Kidney (tissue), 22 donors: ENCODE measurements at places on chromosomes 3 and 15. TPM values are rescaled to one million over a fixed set of nuclear protein-coding genes. Genes with fewer than 3 reads are reported as not detected.

The AADACL2 gene
- total RNA-seq, result not detected

The TNIK gene
- total RNA-seq, result 48.9 TPM

The LTK gene
- total RNA-seq, result 0.91 TPM

The TXNRD3 gene
- total RNA-seq, result 12.1 TPM

The BDH1 gene
- total RNA-seq, result 21.2 TPM

The SAMD7 gene
- not detected for total RNA-seq

DNA sequence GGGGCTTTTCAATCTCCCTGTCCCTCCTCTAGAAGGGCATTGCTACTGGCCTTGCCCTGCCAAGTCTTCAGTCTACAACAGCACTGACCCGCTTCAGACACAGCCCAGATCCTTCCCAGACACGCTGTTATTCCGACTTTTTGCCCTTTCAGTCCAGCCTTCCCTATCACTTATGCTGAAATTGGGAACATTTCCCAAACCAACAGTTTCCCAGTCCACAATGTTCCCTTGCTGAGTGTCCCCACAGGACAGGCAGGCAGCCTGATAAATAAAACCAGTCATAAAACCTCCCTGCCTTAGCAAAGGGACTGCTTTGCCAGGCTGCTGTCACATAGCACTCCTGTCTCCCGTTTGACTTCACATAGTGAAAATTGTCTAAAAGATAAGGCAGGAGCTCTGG lies 43.5 kb downstream of the GOLGA6L2 start:
- H3K27me3 ChIP-seq, result no peaks in the 10 kb centered on the region
- H3K36me3 ChIP-seq, result no peaks in the 10 kb centered on the region
- no peak for DNase-seq

DNA sequence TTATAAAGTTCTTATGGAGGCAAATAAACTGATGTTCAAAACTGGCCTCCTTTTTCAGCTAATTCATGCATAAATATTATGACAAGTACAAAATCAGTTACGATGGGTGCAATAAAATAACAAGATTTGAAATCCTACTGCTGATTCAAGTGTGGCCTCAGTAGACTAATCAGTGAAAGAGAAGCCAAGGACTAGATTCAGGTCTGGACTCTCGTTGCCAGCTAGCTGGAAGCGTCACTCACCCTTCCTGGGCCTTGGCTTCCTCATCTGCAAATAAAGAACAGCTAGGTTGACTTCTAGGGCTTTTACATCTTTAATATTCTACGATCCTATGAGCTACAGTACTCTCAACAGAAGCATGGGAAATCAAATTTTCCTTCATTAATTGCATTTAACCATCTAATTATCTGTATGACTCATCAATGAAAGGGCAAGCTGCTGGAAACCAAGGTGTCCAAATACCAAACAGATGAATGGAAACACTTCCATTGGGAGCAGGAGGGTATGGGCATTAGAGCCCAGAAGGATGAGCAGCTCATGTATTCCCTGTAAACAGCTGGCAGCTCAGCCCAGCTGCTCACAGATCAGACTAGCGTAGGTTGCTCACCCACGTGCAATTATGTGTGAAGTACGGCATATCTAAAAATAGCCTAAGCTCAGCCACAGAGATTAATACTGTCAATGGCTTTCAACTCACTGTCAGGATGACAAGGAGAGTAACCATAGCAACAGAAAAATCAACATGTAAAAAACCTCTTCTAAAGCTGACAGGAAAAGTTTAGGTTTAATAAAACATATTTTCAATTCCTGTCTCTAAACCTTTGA lies 294.8 kb downstream of the PLCL2 start:
- H3K4me3 ChIP-seq, result no peak overlapping the region
- no peak overlapping the region for H3K27ac ChIP-seq
- H3K27me3 ChIP-seq, result no peaks in the 10 kb centered on the region
- H3K36me3 ChIP-seq, result peaks cover 2% of the 10 kb centered on the region
- DNase-seq, result no peak

GRCh38 chr3:27715454-27715806 lies 6.7 kb downstream of the EOMES start:
- peaks cover 6% of the 10 kb centered on the region for H3K4me1 ChIP-seq
- no peak overlapping the region for H3K27ac ChIP-seq
- no peak overlapping the region for H3K4me3 ChIP-seq
- no peaks in the 10 kb centered on the region for H3K36me3 ChIP-seq

DNA sequence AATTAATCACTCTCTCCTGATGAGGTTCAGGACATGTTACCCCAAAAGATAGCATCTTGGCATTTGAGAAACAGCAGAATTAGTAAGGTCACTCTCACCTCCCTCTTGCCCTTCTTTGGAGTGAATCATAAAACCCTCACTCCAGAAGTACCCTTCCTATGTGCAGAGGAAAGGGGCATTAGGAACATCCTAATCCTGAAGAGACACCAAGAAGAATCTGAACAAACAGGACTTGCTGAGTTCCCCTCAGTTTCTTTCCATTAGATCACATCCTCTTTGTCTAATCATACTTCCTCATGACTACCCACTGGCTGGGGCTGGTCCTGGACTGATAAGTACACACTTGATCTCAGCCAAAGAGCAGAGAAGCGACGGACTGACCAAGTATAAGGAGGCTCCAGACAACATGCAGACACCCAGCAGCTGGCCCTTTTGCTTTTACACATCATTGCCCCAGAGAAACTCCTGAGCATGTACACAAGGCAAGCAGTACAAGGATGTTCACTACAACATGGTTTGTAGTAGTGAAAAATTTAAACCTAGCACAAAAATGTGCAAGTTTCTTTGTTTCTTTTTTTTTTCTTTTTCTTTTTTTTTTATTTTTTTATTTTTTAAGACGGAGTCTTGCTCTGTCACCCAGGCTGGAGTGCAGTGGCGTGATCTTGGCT lies 15.0 kb upstream of the TM6SF1 start:
- no peaks in the 10 kb centered on the region for H3K4me1 ChIP-seq
- no peaks in the 10 kb centered on the region for H3K27me3 ChIP-seq
- no peak overlapping the region for H3K4me3 ChIP-seq
- no peak for DNase-seq
- H3K27ac ChIP-seq, result no peak overlapping the region

GRCh38 chr3:111392894-111393398 lies 149.1 kb upstream of the CD96 start:
- no peak overlapping the region for H3K4me3 ChIP-seq
- H3K36me3 ChIP-seq, result no peaks in the 10 kb centered on the region
- no peaks in the 10 kb centered on the region for H3K4me1 ChIP-seq

GRCh38 chr3:16513141-16514020 lies at the start of gene RFTN1:
Gene RFTN1 (minus strand): TSS chr3:16513699. CDS start chr3:16493869, 19,830 bp downstream.
- H3K27me3 ChIP-seq, result no peaks in the 10 kb centered on the region
- H3K36me3 ChIP-seq, result no peaks in the 10 kb centered on the region
- peak within 1 kb of the TSS; percentile 67 for H3K4me3 ChIP-seq
- peak within 1 kb of the TSS; percentile 54 for H3K27ac ChIP-seq

DNA sequence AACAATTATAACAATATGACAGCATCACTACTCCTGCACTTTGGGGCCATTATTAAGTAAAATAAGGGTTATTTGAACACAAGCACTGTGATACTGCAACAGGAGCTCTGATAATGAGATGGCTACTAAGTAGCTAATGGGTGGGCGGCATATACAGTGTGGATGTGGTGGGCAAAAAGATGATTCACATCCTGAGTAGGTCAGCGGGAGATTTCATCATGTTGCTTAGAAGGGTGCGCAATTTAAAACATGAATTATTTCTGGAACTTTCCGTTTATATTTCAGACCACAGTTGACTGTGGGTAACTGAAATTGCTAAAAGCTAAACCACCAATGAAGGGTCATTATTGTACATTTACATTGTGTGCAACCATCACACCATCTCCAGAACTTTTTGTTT lies 42.3 kb downstream of the FBXO22 start:
- no peak for DNase-seq
- H3K4me1 ChIP-seq, result peaks cover 2% of the 10 kb centered on the region
- no peak overlapping the region for H3K4me3 ChIP-seq
- no peaks in the 10 kb centered on the region for H3K27me3 ChIP-seq
- H3K27ac ChIP-seq, result no peak overlapping the region
- H3K36me3 ChIP-seq, result no peaks in the 10 kb centered on the region

DNA sequence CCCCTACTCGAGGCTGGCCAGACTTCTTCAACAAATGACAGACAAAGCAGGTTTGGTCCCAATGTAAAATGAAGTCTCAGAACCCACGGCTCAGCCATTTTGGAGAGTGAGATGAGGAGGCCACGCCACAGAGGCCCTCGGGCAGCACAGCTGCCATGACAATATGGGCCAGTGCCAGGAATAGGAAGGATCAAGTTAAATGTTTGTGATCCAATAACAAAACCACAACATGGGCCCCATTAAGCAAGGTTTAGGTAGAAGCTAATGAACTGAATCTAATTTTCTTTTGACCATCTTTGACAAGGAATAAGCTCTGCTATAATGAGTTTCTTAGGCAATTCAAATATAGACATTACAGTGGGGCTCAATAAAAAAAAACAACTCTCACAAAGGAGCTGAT lies 52.6 kb downstream of the RFTN1 start:
- no peaks in the 10 kb centered on the region for H3K27me3 ChIP-seq
- no peak for DNase-seq
- H3K4me1 ChIP-seq, result no peaks in the 10 kb centered on the region
- H3K4me3 ChIP-seq, result no peak overlapping the region
- H3K36me3 ChIP-seq, result no peaks in the 10 kb centered on the region

GRCh38 chr3:37963016-37963415 lies 27.6 kb upstream of the VILL start:
- no peak overlapping the region for H3K4me3 ChIP-seq
- peaks cover 58% of the 10 kb centered on the region for H3K4me1 ChIP-seq
- DNase-seq, result no peak

- peak; percentile 77 for DNase-seq
- H3K27ac ChIP-seq, result peak overlapping the region; percentile 63
- H3K4me3 ChIP-seq, result peak overlapping the region; percentile 47
Measured at GRCh38 chr15:80403712-80404056, 498 bp upstream of the ARNT2 start.

GRCh38 chr3:150149651-150150051 lies 179.0 kb upstream of the PFN2 start:
- no peaks in the 10 kb centered on the region for H3K4me1 ChIP-seq
- peak; percentile 76 for DNase-seq
- H3K4me3 ChIP-seq, result no peak overlapping the region
- H3K36me3 ChIP-seq, result no peaks in the 10 kb centered on the region
- peak overlapping the region; percentile 47 for H3K27ac ChIP-seq

DNA sequence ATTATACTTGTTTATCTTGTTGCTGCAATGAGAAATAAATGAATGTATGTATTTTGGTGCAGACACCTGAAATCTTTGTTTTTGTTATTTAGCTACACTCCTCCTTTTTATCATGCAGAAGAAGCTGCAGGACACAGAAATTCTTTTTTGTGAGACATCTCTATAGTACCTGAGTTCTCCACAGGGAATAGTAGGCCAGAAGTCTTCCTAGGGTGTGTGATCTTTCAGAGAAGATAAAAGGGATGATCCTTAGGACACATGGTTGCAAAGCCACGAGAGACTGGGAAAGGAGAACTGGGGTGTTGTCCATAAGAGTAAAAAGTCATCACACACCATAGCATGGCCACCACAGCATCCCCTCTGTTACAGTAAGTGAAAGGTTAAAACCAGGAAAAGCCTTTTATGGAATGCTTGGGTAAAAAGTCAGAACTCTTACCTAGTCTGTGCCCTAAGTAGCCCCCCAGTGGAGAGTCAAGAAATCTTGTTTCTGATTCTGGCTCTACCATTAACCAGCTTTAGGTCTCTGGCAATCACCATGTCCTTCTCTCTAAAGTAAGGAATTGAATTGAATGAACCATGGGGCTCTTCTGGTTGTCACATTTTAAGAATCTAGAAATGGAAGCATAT lies 31.9 kb upstream of the ADGRG7 start:
- H3K36me3 ChIP-seq, result no peaks in the 10 kb centered on the region
- no peak overlapping the region for H3K27ac ChIP-seq
- no peaks in the 10 kb centered on the region for H3K4me1 ChIP-seq
- no peak overlapping the region for H3K4me3 ChIP-seq

GRCh38 chr15:80578206-80578595 lies 116.9 kb upstream of the ABHD17C start:
- H3K4me3 ChIP-seq, result no peak overlapping the region
- no peak overlapping the region for H3K27ac ChIP-seq
- peak; percentile 28 for DNase-seq
- no peaks in the 10 kb centered on the region for H3K27me3 ChIP-seq
- H3K36me3 ChIP-seq, result peaks cover 6% of the 10 kb centered on the region

DNA sequence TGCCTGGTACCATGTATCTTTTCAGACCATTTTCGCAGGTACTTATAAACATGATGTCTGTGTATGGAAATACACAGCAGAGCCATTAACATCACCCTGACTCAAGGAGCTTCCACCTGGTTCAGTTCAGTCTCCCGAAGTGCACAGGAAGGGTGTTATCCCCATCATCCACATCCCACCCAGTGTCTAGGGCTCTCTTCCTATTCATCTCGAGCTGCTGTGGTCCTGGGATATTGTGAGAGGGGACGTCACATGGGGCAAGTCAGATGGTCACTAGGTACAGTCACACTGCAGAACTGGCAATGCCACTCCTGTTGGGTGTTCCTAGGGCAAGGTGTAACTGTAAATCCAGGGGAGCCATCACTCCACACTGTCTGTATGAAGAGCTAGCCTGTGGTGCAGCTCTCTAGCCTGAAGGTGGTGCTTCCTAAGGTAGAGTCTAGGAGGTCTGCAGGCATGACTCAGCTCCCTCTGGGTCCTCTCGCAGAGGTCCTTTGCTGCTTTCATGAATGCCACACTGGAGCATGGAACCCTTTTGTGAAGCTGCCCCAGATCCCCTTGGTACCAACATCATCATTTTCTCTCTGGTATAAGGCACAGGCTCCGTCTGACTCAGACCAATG lies 13.9 kb downstream of the ISLR2 start:
- no peak for DNase-seq
- H3K27ac ChIP-seq, result no peak overlapping the region
- no peaks in the 10 kb centered on the region for H3K36me3 ChIP-seq
- no peaks in the 10 kb centered on the region for H3K4me1 ChIP-seq
- H3K27me3 ChIP-seq, result no peaks in the 10 kb centered on the region

- no peak overlapping the region for H3K27ac ChIP-seq
- H3K36me3 ChIP-seq, result no peaks in the 10 kb centered on the region
- H3K4me1 ChIP-seq, result no peaks in the 10 kb centered on the region
Measured at GRCh38 chr3:152151216-152151876, 117.4 kb upstream of the MBNL1 start.

DNA sequence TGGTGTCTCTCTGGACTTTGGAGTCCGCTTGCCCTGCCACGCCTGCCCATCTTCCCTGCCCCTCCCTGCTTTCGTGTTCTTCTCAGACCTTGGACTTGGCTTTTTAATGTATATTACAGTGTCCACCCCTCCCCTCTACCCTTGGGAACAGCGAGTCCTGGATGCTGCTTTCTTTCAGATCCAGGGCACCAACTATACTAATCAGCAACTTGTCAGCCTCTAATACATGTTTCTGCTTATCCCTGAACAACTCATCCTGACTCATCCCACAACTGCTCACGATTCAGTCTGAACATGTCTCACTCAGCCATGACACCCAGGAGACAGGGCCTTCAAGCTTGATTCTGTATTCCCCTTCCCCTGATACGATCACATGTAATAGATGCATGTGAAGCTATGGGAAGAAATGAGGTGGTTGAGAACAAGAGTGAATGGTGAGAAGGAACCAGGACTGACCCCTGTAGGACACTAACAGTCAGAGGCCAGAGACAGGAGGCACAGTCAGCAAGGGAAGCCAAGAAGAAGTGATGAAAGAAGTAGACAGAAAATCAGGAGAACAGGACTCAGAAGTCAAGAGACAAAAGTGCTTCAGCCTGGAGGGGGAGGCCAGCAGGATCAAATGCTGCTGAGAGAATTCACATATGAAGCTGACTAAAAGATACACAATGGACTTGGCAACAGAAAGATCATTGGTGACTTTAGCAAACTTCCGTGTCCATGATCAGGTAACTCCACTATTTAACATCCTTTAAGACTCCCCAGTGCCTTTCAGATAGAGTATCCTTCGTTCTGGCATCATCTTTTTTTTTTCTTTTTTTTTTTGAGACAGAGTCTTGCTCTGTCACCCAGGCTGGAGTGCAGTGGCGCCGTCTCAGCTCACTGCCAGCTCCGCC lies 35.4 kb downstream of the BCL2L10 start:
- H3K4me3 ChIP-seq, result no peak overlapping the region
- H3K36me3 ChIP-seq, result no peaks in the 10 kb centered on the region
